ENCODE measurements at places on chromosomes 6 and 20.

- DNase-seq, result no peak
Measured at GRCh38 chr6:137941995-137942394, 74.9 kb downstream of the TNFAIP3 start.

- DNase-seq, result no peak
Measured at GRCh38 chr6:109762166-109762565, 71.1 kb downstream of the FIG4 start.

- DNase-seq, result no peak
Measured at GRCh38 chr20:39913274-39913673, 775.8 kb downstream of the MAFB start.

- DNase-seq, result no peak
Measured at GRCh38 chr6:166444446-166444845, 61.7 kb upstream of the MPC1 start.

- no peak for DNase-seq
Measured at GRCh38 chr6:144497650-144498049, 212.5 kb downstream of the UTRN start.

DNA sequence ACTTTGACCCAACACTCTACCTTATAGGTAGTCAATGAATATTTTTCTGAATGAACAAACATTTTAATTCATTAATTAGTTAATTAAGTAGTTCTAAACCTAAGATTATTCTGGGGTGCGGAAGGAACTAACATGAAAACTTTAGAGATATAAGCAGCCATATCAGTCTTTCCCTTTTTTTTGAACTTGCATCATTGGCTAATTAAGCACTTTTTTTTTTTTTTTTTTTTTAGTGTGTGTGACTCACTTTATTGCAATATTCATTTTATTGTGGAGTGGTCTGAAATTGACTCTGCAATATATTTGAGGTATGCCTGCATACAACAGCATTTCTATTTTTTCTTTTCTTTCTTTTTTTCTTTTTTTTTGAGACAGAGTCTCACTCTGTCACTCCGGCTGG is 21.8 kb upstream of the AMD1 start:
- no peak for DNase-seq

GRCh38 chr6:43804550-43805223 is 34.7 kb downstream of the VEGFA start:
- DNase-seq, result no peak

- no peak for DNase-seq
Measured at GRCh38 chr6:40505191-40505810, 81.9 kb downstream of the LRFN2 start.

DNA sequence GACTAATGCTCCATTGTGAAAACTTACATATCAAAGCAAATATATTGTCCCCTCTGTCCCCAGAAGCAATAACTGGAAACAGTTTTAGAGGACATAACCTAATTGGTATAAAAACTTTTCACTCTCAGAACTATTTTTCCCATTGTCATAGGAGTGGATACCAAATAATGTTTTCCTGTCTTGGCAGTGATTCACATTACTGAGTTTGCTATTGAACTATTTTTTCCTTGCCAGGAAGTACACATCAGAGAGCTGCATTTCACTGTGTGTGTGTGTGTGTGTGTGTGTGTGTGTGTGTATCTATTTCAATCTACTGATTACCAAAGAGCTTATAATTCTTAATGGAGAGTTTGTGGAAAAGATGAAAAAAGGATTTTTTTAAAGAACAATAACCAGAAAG is 45.4 kb downstream of the AKAP12 start:
- no peak for DNase-seq

GRCh38 chr6:165661664-165662025 is 1.4 kb downstream of the PDE10A start:
- no peak for DNase-seq

- no peak for DNase-seq
Measured at GRCh38 chr6:89862273-89862672, 32.0 kb upstream of the GJA10 start.

GRCh38 chr6:142373268-142374090 is 71.7 kb downstream of the ADGRG6 start:
- DNase-seq, result no peak

DNA sequence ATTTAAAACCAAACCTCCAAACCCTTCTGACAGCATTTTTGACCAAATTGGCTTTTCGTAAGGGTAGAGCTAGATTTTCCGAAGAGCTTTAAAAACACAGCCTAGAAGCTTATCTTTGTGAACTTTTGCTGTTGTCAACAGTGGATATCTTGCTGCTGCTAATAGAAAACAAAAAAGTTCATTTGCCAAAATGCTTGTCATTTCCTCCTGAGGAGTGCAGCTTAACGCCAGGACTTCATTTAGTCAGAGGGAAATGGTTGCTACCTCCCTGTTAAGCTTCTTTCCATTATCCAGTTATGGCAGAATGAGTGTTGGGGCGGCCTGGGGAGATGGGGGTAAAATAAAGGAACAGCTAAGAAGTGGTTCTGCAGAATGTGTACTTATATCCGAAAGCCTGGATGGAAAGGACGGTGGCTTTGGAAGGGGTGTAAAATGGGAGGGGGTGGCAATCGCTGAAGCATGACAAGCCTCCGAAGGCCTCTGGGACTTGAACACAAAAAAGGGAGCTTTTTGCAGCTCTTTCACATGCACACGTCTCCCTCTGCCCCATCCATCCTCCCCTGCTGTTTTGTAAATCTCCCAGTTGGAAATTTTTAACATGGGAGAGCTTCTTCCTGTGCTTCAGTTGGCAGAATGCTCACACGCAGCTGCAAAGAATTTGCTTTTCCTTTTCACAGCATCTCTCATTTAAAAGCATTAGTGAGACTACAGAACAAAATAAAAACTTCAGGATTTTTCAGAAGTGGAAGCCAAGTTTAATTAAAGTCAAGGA is 22.5 kb downstream of the JARID2 start:
- no peak for DNase-seq

DNA sequence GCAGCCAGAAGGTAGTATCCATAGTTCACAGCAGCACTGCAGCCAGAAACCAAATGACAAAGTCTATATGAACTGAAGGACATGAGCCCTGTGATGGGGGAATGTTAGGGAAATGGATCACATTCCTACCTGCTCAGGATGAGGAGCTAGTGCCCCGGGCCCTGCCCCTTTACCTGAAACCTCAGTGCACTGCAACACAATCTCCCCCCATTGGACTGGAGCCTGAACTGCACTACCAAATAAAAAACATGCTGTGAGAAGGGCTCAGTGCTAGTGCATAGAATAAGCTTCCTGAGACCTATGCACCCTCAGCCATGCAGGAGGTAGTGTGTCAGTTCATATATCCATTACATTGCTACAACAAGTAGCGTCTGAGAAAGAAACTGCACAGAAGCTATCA is 477.8 kb downstream of the HACE1 start:
- no peak for DNase-seq

DNA sequence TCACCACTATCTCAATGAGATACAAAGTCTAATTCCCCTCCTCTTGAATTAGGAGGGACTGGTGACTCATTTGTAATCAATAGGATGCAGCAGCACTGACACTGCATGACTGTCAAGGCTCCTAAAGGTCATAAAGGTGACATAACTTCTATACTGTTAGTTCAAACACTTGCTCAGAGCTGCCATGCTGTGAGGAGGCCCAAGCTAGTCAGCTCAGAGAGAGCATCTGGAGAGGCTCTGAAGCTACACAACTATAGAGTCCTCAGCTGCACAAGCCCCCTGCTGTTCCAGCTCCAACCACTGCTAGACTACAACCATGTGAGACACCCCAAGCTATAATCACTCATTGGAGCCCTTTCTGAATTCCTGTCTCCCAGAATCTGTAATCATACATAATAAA is 17.0 kb upstream of the HEY2 start:
- no peak for DNase-seq

GRCh38 chr20:37193821-37194220 is 14.5 kb upstream of the MROH8 start:
- no peak for DNase-seq

DNA sequence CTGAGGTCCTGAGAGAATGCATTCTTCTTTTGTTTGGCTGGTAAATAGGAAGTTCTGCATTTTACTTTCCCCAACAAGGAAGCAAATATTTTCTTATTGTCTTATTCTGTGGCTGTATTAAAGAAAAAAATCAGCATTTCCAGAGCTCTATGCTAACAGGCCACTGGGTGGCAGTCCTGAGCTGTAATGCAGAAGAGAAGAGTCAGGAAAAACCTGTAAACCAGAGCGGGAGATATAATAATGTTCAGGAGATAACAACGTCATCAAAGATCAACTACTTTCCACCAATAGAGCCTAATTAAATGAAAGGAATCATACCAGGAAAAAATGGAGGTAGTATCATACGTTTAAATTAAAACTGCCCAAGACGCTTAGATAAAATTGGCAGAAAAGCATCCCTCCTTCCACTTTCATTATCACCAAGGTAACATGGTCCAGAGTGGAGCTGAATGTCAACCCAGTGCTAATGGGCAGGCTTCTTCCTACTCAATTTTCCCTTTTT is 55.6 kb upstream of the CARMIL1 start:
- DNase-seq, result peak; percentile 22

GRCh38 chr20:36303020-36303595 is 3.0 kb upstream of the DLGAP4 start:
- no peak for DNase-seq

- no peak for DNase-seq
Measured at GRCh38 chr6:55953335-55953734, 77.9 kb upstream of the BMP5 start.

- DNase-seq, result peak; percentile 58
Measured at GRCh38 chr20:25136643-25137559, 55.0 kb upstream of the VSX1 start.

DNA sequence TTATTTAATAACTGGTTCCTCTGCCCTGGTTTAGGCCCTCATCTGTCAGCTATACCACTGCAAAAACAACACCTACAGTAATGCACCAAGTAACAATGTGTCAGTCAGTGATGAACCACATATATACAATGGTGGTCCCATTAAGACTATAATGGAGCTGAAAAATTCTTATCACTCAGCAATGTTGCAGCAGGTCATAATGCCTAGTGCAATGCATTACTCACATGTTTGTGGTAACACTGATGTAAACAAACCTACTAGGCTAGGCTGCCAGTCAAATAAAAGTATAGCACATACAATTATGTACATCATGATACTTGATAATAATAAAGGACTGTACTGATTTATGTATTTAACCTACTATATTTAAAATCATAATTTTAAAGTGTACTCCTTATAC is 31.3 kb downstream of the RARS2 start:
- no peak for DNase-seq

- no peak for DNase-seq
Measured at GRCh38 chr20:32216179-32217142, 8.8 kb downstream of the POFUT1 start.

- no peak for DNase-seq
Measured at GRCh38 chr6:112911959-112912358, 564.8 kb downstream of the RFPL4B start.

- DNase-seq, result no peak
Measured at GRCh38 chr6:33446356-33446755, 8.0 kb upstream of the ZBTB9 start.

GRCh38 chr6:45044510-45045252 is 283.4 kb upstream of the RUNX2 start:
- DNase-seq, result no peak

GRCh38 chr6:155521719-155522118 is 66.1 kb upstream of the NOX3 start:
- no peak for DNase-seq

DNA sequence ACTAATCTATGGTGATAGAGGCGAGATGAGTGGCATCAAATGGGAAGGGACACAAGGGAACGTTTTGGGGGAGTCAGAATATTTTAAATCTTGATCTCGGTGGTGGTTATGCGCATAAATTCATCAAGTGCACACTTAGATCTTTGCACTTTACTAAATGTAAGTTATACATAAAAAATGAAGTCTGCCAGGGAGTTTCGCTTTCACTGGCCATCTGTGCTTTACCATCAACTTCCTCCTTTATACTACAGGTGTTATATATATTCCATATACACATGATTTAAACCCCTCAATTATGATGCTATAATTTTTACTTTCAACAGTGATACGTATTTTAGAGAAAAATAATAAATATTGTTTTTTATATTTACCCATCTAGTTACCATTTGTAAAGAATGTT is 97.6 kb upstream of the AKIRIN2 start:
- DNase-seq, result no peak

DNA sequence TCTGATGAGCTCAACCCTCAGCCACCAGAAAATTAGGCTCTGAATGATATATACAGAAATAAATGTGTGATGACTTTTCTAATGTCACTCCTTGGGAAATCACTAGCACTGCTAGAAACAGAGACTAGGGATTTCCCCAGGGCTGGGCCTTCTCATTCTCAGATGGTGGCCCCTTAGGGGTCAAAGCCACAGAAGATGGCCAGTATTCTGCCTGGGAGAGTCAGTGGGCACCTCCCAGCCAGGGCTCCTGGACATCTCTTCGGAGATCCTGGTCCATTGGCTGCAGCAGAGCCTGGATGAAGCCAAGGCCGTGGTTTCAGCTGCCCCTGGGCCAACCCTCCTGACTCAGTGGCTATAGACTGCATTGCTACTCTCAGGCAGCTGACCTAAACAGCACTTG is 276.9 kb upstream of the SUPT3H start:
- DNase-seq, result no peak

GRCh38 chr6:52187098-52187497 is 923 bp downstream of the IL17A start:
- DNase-seq, result no peak

DNA sequence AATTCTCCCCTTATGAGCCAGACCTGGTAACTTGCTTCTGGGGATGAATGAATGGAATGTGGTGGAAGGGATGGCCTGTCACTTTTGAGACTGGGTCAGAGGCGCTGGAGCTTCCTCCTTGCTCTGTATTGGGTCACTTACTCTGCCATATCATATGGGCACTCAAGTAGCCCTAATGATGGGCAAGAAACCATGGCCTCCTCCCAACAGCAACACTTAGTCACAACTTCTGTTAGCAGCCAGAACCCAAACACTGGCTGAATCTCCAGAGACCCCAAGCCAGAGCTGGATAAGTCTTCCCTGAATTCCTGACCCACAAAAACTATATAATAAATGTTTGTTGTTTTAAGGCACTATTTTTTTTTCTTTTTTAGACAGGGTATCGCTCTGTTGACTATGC is 5.5 kb downstream of the E2F1 start:
- DNase-seq, result no peak

DNA sequence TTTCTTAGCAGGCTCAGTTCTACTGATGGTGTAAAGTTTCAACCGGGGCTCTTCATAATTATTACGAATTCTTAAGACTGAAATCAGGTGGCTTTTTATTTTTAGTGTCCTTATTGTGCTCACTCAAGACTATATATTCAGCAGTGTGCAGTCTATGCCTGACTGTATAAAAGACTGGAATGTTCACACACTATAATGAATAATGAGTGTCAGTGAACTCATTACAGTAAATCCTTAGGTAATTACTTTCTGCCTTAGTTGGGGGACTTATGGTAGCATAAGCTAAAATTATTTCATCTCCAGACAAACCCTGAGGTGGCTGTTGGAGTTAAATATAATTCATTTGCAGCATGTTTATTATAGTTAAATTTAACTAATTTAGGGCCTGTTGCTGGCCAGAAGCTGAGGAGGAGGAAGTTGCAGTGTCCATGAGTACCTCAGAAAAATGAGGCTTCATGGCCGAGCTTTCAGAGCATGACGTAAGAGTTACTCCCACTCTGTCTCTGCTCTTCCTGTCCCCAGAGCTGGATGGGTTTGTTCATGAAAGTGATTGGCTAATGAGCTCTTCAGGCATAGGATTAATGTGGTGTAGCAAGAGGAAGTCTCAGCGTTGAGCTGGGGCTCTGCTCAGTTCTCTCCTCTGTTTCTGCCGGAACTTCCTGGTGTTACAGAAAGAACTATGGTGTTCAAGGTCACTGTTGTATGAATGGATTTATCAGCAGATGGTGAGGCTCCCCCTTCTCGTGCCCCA is 335.7 kb downstream of the NRN1 start:
- DNase-seq, result peak; percentile 11

Measured in occipital lobe (tissue), 3 donors.